ENCODE measurements at places on chromosomes 16 and 17. TPM values are rescaled to one million over a fixed set of nuclear protein-coding genes. Genes with fewer than 3 reads are reported as not detected.

The TMC8 gene
- polyA plus RNA-seq: 5.7 TPM

The CDRT15 gene
- 0.40 TPM for polyA plus RNA-seq

The ICAM2 gene
- polyA plus RNA-seq: 10.8 TPM

The HBM gene
- not detected for polyA plus RNA-seq

The FOXN1 gene
- not detected for polyA plus RNA-seq

The CES3 gene
- 36.0 TPM for polyA plus RNA-seq

The C16orf46 gene
- polyA plus RNA-seq: not detected

The NACA2 gene
- polyA plus RNA-seq: 0.38 TPM

The P2RX5 gene
- 5.6 TPM for polyA plus RNA-seq

The PABPN1L gene
- not detected for polyA plus RNA-seq

The LGALS9B gene
- 1.9 TPM for polyA plus RNA-seq

The PIRT gene
- 1.2 TPM for polyA plus RNA-seq

The FNDC8 gene
- polyA plus RNA-seq: 0.04 TPM

The GLIS2 gene
- polyA plus RNA-seq: 1.1 TPM

The MEFV gene
- 0.58 TPM for polyA plus RNA-seq

The PDIA2 gene
- polyA plus RNA-seq: 12.3 TPM

The KCNJ12 gene
- polyA plus RNA-seq: 2.0 TPM

The CSH2 gene
- polyA plus RNA-seq: not detected

The KRT33A gene
- polyA plus RNA-seq: not detected

The FBXO39 gene
- polyA plus RNA-seq: 1.2 TPM

The USP43 gene
- 5.8 TPM for polyA plus RNA-seq

The KRTAP4-9 gene
- polyA plus RNA-seq: not detected

The ABCA6 gene
- polyA plus RNA-seq: 6.5 TPM

The TEX14 gene
- 0.03 TPM for polyA plus RNA-seq

The IRF8 gene
- 46.3 TPM for polyA plus RNA-seq

The CTRB2 gene
- polyA plus RNA-seq: 13.0 TPM

The C16orf74 gene
- polyA plus RNA-seq: not detected

The SEZ6L2 gene
- 0.81 TPM for polyA plus RNA-seq

The ZSCAN10 gene
- polyA plus RNA-seq: 0.46 TPM

The RAB37 gene
- polyA plus RNA-seq: 18.7 TPM

The TPSG1 gene
- 18.8 TPM for polyA plus RNA-seq

The KNOP1 gene
- polyA plus RNA-seq: 18.4 TPM

The C17orf113 gene
- polyA plus RNA-seq: 0.54 TPM

The CDH8 gene
- polyA plus RNA-seq: 1.1 TPM

The SF3B3 gene
- polyA plus RNA-seq: 46.7 TPM
